NCI-H2171 treated with DMSO at 0.1 percent for 48 hours (cell line): ENCODE measurements at places on chromosomes 5 and 9.

GRCh38 chr5:158544388-158545339 lies 555.1 kb downstream of the EBF1 start:
- no peak for DNase-seq

- no peak for DNase-seq
Observed at GRCh38 chr5:7816535-7816901, 34.4 kb downstream of the CFAP90 start.

- no peak for DNase-seq
Observed at GRCh38 chr5:76762484-76762883, 46.6 kb downstream of the F2R start.

DNA sequence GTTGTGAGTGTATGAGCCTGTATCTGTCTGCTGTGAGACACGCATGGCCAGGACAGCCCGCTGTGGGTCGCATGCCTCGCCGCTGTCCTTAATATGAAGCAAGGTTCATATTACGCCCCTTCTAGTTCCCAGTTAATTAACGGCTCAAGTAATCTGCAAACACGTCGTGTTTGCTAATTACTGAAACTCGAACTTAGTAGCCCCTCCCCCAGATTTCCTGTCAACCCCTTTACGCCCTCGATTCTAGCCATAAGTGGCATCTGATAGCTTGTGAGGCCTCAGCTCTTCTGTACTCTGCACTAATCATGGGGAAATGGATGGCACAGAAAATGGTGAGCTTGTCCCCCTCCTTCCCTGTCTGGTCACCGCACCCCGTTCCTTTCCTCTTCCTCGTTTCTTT lies 116.9 kb upstream of the OTULINL start:
- peak; percentile 71 for DNase-seq

DNA sequence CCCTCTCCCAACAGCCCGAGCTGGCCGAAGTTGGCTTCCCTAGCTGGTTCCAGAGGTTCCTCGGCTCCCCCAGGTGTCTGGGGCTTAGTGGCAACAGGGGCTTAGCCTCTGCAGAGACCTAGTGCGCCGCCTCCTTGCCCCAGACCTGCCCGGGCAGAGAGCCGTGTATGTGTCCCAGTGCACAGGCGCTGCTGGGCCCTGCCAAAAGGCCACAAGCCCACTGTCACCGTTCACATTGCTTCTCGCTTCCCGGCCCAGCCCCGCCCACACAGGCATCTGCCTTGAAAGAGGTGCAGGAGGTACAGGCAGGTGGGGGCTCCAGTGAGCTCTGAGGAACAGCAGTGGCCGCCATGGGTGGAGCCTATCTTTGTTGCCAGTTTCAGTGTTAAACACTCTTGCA lies 2.5 kb upstream of the CACFD1 start:
- no peak for DNase-seq

DNA sequence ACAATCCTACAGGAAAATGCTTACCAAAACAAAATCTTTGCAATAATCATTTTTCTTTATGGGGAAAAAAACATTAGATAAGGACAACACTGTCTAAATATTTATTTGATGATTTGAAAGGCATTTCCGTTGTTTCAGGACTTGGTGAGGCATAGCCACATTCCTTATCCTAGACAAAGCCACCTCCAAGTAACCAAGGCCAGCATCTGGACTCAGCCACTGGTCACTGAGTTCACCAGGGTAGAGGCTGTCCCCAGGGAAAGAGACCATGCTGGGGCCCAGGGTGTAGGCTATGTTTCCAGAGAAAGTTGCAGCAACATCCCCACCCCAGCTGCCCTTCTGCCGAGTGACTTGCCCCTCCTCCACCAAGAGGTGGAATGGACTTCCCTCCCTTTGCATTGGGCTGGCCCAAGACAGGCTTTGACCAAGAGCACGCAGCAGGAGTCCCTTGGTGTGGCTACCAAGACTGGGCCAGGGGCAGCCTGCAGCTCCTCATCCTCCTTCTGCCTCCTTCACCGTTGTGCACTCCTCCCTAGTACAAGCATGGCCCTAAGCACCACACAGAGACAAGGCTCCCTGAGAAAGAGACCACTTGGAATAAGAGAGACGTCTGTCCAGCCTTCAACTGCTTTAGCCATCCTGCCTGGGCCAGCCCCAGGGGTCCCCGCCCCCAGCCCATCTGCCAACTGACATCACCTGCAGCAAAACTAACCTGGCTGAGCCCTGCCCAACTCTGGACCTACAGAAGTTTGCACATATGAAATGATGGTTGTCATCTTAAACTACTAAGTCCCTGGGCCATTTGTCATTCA lies 68.1 kb upstream of the SPIN1 start:
- DNase-seq, result no peak

GRCh38 chr5:83115816-83116215 lies 38.5 kb downstream of the XRCC4 start:
- no peak for DNase-seq

DNA sequence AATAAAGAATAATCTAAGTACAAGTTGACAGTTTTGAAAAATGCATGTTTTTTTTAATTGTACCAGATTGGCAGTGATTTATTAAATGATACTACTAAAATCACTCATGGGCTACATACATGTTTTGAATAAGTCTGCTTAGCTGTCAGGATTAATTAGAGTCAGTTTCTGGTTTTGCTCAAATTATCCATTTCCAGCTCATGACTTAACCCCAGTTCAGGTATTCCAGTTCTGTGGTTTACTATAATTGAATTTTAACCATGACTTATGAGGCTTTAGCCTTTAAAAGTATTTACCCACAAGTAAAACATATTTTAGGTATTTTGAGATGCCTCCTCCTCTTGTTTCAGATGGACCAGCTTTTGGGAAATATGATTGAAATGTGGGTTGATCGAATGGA lies 17.8 kb upstream of the LRRC70 start:
- DNase-seq, result no peak

- DNase-seq, result no peak
Observed at GRCh38 chr5:1793301-1793740, 6.3 kb downstream of the MRPL36 start.

DNA sequence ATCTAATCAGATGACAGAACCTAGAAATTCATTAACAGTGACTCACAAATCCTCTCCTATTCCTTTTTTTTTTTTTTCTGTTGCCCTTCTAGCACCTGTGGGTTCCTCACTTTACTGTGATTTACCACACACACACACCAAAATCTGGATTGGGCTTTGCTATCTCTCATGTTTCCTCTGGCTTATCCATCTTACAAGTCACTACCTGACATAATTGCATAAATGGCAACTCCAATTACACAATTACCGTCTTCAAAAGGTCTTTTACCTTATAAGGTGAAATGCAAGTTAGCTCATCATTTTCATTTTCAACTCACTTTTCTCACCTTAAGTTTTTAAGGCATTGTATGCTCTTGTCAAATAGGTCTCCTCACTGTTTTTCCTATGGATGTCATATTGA lies 426.3 kb upstream of the MEF2C start:
- no peak for DNase-seq

GRCh38 chr9:32161720-32162119 lies 222.7 kb upstream of the ACO1 start:
- DNase-seq, result no peak

- no peak for DNase-seq
Observed at GRCh38 chr9:94812343-94812742, 85.8 kb downstream of the AOPEP start.

GRCh38 chr9:114449236-114449635 lies 56.0 kb downstream of the WHRN start:
- no peak for DNase-seq

DNA sequence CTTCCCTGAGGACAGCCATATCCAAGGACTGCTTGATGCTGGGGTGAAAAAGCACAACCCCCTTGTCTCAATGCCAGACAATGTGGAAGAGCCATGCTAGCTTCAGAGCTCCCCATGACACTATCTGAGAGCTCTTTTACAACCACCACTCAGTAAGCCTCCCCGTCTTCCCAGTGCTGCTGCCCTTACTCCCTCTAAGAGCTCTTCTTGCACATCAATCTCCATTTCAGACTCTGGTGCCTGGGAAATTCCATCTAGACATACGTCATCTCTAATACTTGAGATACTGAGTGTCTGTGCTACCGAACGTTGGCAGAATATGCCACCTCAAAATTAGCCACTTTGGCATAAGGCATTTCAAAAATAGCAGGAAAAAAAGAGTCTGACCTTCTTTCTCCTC lies 94.5 kb downstream of the EDIL3 start:
- DNase-seq, result no peak

- no peak for DNase-seq
Observed at GRCh38 chr5:39946356-39947045, 521.7 kb upstream of the DAB2 start.

DNA sequence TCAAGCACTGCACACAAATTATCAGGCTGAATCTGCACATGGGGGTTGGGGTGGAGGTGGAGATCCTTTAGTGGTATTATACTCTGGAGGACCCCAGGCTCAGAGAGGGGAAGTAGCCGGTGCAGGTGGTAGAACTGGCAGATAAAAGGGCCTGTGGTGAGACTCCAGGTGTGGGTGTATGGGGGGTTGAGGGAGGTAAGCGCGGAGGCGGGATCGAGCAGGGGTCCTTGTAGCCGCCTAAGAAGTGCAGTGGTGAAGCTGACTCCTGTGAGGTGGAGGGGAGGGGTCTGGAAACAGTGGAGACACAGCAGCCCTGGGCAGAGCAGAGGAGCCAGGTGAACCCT lies 841 bp downstream of the ACSL6 start:
- DNase-seq, result no peak

- DNase-seq, result no peak
Observed at GRCh38 chr5:181211208-181211607, 6.2 kb upstream of the TRIM7 start.

- no peak for DNase-seq
Observed at GRCh38 chr9:135219676-135220600, 132.5 kb downstream of the OLFM1 start.

DNA sequence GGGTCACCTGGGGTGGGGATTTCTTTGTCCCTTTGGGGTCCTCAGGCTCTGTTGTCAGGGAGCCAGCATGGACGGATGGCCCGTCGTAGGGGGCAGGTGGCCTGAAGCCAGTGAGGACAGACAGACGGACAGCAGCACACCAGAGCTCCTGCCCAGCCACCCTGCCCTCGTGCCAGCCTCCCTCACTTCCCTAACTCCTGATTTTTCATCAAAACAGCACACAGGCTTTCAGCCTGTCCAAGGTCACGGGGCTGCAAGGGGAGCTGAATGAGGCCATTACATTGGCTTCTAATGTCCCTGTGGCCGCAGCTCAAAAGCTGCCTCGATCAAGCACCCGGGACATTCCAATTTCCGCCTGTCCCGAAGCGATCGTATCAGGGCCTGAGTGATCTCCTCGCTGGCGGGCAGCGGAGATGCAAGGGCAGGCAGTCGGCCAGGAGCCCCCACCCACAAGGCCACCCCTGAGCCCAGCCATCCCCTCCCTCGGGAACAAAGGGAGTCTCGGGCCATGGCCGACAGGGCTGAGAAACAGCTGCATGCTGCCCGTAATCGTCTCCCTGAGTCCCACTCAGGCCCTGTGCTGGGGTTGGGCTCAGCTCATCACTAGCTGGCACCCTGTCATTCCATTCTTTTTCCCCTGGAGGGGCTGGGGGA lies 50.5 kb upstream of the RNU6ATAC start:
- DNase-seq, result no peak

DNA sequence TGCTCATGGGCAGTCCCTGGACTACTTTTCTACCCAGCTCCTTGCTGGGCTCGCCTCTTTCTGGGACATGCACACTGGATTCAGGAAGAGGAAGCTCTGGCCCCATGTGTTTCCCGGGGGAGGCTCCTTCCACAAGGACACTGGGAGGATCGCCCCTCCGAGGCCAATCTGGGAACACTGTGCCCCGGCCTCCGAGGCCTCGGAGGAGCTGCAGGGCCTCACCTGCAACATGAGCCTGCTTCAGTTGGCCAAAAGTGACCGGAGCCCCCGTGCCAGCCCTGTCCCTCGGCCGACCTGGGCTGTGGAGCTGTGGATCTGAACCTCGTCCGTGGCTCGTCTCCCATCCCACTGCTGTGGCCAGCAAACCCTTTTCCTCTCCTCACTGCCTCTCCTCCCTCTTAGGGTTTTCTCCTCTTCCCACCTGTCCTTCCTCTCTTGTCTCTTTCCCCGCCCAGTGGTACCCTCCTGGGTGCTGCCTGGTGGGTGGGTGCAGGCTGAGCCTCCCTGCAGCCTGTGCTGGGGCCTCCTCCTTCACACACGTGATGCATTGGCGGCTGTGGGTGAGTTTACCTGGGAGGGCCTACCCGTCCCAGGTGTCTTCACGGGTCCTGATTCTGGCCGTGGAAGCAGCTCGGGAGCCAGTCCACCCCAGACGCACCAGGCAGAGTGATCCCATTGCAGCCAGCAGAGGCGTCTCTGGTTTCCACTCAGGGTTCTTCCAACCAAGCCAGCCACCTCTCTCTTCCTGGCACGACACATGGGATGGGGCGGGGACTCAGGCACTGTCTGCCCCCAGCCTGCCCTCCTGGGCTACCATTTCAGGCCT lies 241.8 kb downstream of the CACNA1B start:
- DNase-seq, result no peak

- peak; percentile 66 for DNase-seq
Observed at GRCh38 chr5:55324815-55325418, 17.1 kb downstream of the MTREX start.

- peak; percentile 33 for DNase-seq
Observed at GRCh38 chr5:12691330-12691729, 787.1 kb upstream of the CTNND2 start.

DNA sequence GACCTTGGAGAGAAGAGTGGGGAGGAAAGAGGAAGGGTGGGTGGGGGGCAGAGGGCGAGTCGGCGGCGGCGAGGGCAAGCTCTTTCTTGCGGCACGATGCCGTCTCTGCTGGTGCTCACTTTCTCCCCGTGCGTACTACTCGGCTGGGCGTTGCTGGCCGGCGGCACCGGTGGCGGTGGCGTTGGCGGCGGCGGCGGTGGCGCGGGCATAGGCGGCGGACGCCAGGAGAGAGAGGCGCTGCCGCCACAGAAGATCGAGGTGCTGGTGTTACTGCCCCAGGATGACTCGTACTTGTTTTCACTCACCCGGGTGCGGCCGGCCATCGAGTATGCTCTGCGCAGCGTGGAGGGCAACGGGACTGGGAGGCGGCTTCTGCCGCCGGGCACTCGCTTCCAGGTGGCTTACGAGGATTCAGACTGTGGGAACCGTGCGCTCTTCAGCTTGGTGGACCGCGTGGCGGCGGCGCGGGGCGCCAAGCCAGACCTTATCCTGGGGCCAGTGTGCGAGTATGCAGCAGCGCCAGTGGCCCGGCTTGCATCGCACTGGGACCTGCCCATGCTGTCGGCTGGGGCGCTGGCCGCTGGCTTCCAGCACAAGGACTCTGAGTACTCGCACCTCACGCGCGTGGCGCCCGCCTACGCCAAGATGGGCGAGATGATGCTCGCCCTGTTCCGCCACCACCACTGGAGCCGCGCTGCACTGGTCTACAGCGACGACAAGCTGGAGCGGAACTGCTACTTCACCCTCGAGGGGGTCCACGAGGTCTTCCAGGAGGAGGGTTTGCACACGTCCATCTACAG lies 760 bp downstream of the NPR3 start:
- DNase-seq, result no peak

GRCh38 chr5:73945505-73945904 lies 319.5 kb downstream of the ARHGEF28 start:
- no peak for DNase-seq

- DNase-seq, result no peak
Observed at GRCh38 chr5:175741556-175741955, 83.7 kb downstream of the HRH2 start.

DNA sequence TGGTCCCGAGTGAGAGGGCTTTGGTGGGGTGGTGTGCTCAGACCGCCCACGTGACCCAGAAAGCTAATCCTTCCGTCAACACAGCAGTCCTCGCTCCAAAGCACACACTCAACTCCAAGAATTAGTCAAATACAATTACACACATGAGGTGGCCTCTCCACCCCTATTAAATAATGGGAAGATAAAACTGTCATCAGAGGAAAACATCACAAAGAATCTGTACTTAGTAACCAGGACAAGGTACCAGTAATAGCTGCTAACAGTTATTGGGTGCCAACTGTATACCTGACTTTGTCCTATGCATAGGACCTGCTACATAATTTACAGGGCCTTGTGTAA lies 222.8 kb downstream of the HSPA4 start:
- no peak for DNase-seq
